ENCODE measurements at places on chromosomes 12 and 14.

GRCh38 chr12:67674417-67674816 lies 25.9 kb downstream of the DYRK2 start:
- no peak for DNase-seq

DNA sequence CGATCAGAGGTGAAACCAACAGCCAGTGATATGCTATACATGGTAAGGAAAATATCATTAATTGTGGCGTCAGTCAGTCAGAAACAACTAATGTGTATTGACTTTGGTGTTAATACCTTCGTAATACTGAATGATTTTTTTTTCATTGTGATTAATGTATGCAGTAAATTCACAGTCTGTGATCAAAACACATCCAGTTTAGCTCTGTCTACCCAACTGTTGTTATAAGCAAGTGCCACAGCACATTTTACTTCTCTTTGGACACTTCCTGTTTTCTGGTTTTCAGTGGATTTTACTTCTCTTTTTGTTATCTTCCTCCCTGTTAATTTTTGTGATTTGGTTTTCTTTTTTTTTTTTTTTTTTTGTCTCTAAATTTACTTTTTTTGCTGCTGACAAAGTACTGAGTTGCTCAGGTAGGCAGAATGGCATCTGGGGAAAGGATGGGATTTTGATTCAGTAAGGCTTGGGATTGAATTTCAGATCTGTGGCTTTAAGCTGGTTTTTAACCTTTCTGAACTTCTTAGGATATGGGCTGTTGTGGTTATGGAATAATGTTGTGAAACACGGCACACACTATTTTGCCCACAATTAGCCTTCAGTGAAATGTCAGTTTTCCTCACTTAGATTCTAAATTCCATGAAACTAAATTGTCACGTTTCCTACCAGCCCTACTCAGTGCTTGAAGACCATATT lies 604 bp downstream of the GLIPR1 start:
- DNase-seq = no peak

GRCh38 chr12:115466076-115466475 lies 782.1 kb upstream of the TBX3 start:
- DNase-seq = no peak

- DNase-seq = no peak
These were observed 15.9 kb downstream of the RAB35 start for GRCh38 chr12:120100630-120101029.

DNA sequence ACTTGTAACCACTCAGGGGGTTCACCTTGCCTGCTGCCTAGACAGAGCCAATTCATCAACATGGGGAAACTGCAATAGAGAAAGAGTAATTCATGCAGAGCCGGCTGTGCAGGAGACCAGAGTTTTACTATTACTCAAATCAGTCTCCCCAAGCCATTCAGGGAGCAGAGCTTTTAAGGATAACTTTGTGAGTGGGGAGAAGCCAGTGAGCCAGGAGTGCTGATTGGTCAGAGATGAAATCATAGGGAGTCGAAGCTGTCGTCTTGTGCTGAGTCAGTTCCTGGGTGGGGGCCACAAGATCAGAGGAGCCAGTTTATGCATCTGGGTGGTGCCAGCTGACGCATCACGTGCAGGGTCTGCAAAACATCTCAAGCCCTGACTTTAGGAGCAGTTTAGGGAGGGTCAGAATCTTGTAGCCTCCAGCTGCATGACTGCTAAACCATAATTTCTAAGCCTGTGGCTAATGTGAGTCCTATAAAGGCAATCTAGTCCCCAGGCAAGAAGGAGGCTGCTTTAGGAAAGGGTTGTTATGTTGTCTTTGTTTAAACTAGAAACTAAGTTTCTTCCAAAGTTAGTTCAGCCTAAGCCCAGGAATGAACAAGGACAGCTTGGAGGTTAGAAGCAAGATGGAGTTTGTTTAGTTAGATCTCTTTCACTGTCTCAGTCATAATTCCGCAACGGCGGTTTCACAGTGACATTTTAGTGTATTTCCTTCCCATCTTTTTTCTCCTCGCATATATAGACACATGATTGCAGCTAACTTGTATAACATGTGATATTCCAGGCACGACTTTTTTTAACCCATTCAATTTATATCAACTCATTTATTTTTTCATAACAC lies 68.9 kb upstream of the NCOR2 start:
- peak; percentile 86 for DNase-seq

DNA sequence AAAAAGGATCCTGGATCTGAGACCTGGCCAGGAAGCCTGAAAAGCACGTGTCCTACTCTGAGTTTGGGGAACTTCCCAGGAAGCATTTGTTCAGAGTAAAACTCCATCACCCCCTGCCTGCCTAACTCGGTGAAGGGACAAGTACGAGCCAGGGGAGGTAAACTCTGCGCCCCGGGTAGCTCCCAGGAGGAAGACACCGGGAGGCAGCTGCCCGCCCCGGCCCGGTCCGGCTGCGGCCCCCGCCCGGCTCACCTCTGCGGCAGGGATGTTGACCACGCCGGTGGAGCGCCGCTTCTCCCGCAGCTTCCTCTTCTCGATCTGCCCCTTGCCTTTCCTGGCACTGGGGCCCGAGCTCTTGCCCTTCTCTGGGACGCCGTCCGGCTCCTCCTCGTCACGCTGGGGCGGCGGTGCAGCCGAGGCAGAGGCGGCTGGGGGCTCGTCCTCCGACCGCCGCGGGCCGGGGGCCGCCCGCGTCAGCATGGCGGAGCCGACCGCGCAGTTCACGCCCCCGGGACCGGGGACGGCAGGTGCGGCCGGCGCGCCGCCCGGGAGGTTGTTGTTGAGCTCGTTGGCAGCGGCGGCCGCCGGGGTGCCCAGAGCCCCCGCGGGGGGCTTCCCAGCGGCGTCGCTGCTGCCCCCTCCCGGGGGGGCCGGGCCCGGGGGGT lies 1.2 kb downstream of the PAWR start:
- DNase-seq = peak; percentile 49

DNA sequence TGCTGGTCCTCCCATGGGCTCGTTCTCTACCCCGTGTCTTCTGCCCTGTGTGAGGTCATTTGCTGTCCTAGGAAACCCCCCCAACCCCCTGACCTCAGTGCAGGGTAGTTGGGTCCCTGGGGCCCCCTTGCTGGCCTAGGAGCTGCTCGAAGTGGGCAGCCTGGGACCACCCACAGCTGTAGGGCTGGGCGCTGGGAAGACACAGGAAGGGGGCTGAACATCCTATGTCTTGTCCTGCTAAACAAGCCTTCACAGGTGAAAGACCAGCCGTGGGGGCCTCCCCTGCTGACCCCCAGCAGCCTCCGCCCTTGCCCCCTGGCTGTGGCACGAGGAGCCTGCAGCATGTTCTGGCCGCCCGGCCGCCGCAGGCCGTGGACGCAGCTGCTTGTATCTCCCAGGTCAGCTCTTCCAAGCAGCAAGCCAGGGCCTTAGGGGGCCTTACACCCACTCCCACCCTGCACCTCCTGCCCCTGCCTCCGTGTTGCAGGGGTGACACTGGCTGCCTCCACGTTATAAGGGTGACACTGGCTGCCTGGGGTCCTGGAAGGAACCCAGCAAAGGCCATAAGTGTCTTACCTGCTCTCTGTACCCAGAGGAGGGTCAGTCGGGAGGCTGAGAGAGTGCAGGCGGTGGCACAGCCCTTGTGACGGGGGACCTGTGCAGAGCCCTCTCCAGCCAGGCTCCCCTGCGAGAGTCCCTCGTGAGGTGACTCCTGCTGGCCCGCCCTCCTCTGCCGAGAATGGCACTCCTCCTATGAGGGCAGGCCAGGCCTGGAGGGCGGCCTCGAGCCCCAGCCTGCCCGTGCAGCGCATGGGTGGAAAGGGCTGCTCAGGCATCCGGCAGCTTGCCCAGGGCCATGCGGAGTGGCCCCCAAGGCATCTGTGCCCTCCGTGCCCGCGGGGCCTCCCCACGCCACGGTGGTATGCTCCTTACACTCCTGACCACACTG lies 11.5 kb upstream of the TEX22 start:
- DNase-seq = no peak

DNA sequence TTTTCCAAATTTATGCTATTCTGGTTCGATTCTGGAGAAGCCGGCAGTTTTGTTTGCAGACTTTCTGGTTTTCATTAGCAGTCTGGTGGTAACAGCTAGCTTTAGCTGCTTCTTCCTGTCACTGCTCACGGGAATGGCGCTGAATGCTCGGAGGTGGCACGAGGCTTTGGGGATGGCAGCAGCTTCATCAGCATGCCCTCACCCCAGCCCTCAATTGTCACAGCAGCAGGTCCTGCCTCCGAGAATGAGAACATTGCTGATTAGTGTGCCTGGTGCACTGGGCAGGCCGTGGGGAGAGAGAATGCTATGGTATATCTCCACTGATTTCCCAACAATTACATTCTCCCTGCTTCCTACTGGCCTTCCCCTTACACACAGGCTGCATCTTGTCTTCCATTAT lies 73.6 kb downstream of the SAMD4A start:
- DNase-seq = no peak

GRCh38 chr14:99136401-99136800 lies 135.6 kb downstream of the BCL11B start:
- no peak for DNase-seq

- DNase-seq = no peak
These were observed 1.5 kb upstream of the GALNT6 start for GRCh38 chr12:51392556-51393237.

DNA sequence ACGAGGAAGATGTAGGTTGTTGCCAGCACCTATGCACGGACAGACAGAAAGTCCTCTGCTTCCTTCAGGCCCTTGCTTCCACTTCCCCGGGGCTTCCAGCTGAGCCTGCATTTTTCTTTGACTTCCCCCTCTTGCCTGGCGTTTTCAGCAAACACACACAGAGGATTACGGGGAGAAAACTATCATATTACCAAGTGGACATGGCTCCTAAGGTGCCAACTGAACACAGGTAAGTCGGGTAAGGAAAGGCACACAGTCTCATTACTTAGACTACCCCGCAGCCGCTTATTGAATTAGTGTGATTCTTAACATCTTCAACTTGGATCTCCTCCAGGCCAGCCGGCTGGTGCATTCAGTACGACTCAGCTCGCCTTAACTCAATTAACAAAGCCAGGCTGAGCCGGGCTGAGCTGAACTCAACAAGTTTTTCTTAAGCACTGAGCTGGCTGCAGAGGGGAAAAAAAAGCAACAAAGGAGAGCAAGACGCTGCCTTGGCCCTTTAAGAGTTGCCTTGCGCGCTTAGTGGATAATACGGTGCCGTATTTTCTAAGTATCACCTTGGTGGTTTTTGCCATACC lies 19.2 kb upstream of the MAP1LC3B2 start:
- DNase-seq = no peak

GRCh38 chr12:48336061-48336460 lies 14.7 kb downstream of the ZNF641 start:
- no peak for DNase-seq

DNA sequence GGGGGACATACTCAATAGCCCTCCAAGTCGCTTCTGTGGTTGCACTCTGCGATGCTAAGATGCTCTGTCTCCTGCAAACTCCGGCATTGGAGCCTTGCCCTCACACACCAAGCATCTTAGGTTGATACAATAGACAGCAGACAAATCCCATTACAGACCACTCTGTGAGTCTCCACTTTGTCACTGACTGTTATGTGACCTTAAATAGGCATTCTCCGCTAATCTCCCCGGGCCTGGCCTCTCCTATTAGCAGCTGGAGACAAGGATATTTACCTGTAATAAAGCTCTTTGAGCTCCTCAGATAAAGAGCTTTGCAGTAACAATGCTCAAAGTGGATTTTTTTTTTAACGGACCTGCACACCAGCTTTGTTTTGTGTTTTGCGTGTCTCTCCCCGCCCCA lies 479.7 kb upstream of the TBX3 start:
- no peak for DNase-seq

GRCh38 chr12:80843969-80844368 lies 93.8 kb downstream of the LIN7A start:
- DNase-seq = no peak

- no peak for DNase-seq
These were observed 43.5 kb downstream of the SYNE2 start for GRCh38 chr14:63896278-63896720.

GRCh38 chr14:54567224-54567638 lies 303 bp downstream of the SAMD4A start:
- DNase-seq = no peak

DNA sequence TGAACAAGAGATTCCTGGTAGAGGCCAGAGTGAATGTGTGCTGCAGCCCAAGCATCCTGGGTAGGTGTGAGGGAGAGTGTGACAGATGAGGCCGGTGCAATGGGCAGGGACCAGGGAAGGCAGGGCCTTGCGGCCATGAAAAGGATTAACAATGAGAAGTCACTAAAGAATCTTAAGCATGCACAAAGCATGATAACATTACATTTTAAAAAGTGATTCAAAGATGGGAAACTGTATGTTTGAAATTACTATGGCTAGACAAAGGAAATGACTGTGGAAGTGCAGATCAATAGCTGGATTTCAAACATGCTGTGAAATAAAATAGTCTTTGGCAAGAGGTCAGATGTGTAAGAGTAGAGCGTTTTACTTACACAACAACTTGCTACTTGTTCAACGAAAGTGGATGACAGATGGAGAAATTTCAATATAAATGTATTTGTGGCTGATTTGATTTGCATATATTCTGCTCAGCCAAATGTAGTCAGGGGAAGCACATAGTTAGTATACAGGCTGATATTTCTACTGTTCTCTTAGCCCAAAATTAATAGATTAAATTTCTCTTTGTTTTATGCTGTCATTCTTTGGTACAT lies 175.5 kb downstream of the CCDC59 start:
- peak; percentile 15 for DNase-seq

GRCh38 chr12:130418251-130418650 lies 80.6 kb downstream of the PIWIL1 start:
- DNase-seq = no peak

- no peak for DNase-seq
These were observed 15.3 kb upstream of the DPF3 start for GRCh38 chr14:72909163-72909562.

GRCh38 chr14:47442211-47442610 lies 233.2 kb downstream of the MDGA2 start:
- peak; percentile 26 for DNase-seq

- no peak for DNase-seq
These were observed 150.5 kb downstream of the CRADD start for GRCh38 chr12:93827669-93828068.

DNA sequence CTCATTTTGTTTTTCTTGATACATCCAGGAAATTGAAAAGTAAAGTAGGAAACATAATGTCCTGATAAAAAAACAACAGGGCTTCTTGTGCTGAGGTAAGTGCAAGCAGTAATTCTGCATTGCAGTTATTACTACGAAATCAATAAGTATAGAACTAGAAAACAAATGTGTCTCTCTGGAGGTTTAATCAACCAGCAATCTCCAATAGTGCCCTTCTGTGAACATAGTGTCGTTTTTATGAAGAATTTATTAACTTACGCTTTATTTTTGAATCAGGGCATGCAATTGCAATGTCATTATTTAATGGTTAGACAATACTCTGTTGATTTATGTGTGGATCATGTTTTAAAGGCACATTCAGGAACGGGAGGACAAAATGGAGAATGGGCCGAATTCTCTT lies 494.1 kb upstream of the NOVA1 start:
- DNase-seq = no peak

DNA sequence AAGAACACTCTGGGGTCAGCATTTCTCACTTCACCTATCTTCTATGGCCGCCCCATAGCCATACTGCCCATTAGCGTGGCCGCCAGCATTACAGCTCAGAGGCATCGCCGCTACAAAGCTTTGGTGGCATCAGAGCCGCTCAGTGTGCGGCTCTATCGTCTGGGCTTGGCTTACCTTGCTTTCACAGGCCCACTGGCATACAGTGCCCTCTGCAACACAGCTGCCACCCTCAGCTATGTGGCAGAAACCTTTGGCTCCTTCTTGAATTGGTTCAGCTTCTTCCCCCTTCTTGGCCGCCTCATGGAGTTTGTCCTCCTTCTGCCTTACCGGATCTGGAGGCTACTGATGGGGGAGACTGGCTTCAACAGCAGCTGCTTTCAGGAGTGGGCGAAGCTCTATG lies 2.6 kb downstream of the DNAJC22 start:
- DNase-seq = no peak
